ENCODE measurements at places on chromosomes 13 and 19. TPM values are rescaled to one million over a fixed set of nuclear protein-coding genes. Genes with fewer than 3 reads are reported as not detected.

Gene UHRF1
- total RNA-seq, result 47.1 TPM

Gene GRK1
- not detected for total RNA-seq

Gene ZNF440
- total RNA-seq, result 13.6 TPM

Gene TMEM221
- not detected for total RNA-seq

Gene C1QTNF9
- not detected for total RNA-seq

Gene SCAF1
- 22.7 TPM for total RNA-seq

GRCh38 chr13:21686751-21687391 lies 16.0 kb downstream of the FGF9 start:
- no peak for DNase-seq

DNA sequence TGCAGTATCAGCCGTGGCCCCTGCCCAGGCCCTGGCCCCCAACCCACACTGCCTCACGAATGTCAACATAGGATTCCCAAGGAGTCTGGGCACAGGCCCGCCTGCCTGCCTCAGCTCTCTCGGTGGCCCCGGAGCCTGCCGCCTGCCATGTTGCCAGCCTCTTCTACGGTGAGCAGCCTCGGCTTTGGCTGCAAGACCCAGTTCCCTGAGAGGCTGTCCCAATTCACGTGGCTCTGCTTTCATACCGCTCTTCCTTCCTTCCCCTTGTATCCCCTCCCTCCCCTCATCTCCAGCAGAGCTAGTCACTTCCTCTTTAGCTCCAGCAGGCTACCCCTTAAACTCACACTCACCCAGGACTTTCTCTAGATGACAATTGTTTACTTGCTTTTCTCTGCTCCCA lies 42.7 kb downstream of the SERP2 start:
- no peak for DNase-seq

GRCh38 chr13:74920920-74921319 lies 561.0 kb downstream of the TBC1D4 start:
- DNase-seq, result no peak

DNA sequence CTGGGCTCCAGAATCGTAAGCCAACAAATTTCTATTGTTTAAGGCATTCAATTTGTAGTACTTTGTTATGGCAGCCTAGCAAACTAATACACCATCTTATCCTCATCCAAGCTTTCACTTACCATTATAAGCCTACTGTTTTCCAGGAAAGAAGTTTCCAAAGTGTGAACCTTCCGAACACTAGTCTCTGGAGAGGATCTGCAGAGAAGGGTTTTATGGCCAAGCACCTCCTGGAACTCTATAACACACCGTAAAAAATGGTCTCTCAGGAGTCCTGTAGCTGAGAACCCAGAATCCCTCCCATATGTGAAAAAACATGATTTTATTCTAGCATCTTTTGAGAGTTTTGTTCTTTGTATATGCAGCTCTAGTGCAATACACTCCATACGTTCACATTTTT lies 142.1 kb downstream of the POSTN start:
- no peak for DNase-seq

GRCh38 chr13:30039511-30039911 lies 189.1 kb upstream of the UBL3 start:
- DNase-seq, result no peak

GRCh38 chr13:27744801-27745200 lies 47.5 kb upstream of the GSX1 start:
- no peak for DNase-seq

DNA sequence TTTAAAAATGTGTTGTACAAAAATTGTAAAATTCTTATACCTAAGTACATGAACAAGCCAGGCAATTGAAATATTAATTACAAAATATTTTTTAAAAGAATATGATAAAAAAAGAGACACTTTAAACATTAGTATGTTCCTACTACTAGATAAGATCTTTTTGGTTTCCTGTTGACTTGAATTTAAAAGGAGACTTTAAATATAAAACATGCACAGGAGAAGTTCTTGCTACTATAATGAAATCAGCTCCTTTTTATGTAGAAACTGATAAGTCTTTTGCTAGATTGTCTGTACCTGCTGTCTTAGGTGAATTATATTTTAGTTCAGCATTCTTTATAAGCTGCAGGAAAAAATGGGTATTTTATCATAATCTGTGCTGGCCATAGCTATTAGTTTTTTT lies 140.2 kb downstream of the TNFSF13B start:
- DNase-seq, result no peak

GRCh38 chr13:87999240-87999700 lies 328.1 kb downstream of the SLITRK5 start:
- peak; percentile 45 for DNase-seq

- DNase-seq, result no peak
These were observed 9.2 kb downstream of the SCAF1 start for GRCh38 chr19:49651029-49651819.

DNA sequence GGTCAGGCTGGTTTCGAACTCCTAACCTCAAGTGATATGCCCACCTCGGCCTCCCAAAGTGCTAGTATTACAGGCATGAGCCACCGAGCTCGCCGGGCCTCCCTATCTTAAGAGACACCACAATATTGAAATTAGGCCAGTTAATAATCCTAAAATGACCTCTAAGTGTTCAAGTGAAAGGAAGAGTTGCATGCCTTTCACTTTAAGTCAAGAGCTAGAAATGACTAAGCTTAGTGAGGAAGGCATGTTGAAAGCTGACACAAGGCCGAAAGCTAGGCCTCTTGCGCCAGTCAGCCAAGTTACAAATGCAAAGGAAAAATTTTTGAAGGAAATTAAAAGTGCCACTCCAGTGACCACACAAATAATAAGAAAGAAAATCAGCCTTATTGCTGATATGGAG lies 144.5 kb upstream of the FNDC3A start:
- no peak for DNase-seq

GRCh38 chr19:56983804-56984203 lies 136.0 kb upstream of the USP29 start:
- DNase-seq, result no peak

DNA sequence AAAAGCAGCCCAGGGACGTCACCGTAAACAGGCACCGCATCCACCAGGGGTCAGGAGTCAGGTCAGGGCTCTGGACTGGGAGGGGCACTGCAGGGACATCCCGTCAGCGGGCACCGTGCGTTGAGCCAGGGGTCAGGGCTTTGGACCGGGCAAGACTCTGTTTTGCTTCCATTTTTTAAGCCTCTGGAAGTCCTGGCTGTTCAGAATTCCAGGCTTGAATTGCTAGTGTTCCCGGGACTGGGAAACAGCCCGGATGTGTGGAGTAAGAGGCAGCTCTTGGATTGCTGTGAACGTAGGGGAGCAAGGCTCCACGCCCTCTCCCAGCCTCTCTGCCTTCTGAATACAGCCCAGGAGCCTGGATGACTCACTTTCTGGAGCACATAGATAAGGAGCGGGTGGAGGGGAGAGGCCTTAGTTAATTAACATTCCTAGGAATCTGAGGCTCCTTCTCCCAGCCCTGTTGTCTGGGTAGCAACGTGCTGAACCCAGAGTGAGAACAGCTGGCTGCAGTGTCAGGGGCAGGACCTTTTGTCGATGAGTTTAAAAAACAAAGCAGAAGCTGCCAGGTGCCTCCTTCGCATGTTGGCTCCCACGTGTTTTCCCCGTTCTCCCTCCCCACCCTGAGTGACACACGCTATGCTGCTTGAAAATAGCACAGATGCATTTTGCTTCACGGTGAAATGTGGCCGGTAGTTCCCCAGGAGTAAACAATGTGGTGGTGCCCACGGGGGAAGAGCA lies 21.9 kb downstream of the ATP11A start:
- peak; percentile 89 for DNase-seq

GRCh38 chr19:36686365-36687213 lies 823 bp upstream of the ZNF567 start:
- no peak for DNase-seq

- no peak for DNase-seq
These were observed 2.4 kb downstream of the CTXN1 start for GRCh38 chr19:7923295-7924191.

- no peak for DNase-seq
These were observed 18.4 kb upstream of the MYCBP2 start for GRCh38 chr13:77345150-77345780.

DNA sequence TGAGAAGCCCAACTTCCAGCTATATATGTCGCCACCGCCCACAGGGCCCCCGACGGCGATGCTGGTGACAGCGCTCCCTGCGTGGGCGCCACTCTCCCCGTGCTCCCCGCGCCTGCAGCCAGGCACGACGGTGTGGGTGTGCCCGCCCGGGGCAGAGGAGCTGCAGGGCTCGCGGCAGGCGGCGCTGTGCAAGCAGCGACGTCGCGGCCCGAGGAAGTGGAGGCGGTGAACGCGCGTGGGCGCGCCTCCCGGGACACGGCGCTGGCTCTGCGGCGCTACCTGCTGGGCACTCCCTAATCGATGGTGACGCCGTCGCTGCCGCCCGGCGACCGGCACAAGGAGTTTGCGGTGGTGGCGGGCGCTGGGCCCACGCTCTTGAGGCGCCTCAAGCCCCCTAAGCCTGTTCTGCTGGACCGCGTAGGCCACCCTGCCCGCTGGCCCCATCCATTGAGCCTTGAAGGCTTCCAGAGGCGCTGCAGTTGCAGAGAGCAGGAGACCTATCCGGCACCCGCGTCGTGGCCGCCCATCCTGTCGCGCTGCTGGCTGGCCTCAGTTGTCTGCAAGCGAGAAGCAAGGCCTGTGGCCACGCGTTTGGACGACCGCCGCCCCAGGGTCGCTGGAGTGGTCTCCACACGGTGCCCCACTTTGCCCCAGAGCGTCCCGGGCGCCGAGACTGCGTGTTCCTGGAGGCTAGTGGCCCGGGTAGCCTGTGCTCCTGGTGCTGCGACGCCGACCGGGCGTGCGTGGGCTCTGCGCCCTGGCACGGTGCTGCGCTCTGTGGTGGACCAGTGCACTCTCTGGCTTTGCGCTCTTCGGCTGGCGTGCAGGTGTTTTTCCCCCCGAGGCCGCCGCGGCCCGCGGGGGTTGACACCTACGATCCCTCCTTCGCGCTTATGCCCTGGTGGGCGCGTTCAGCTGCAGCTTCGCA lies 23.1 kb downstream of the LRFN3 start:
- DNase-seq, result peak; percentile 30

DNA sequence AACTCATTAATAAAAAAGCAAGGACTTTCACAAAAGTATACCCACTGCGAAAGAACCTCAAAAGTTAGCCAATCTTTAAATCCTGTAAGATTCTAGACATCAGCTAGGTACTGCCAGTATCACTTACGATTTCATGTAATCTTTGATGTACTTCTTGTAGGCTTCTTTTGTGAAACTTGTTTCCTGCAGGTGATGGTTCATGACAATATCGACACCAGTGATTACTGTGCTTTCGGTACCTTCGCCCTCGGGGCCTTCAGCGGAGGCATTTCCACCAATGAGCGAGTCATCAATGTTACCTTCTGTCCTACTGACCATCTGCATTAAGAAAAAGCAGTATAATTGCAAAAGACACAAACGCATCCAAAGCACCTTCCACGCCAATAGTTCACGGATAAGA lies 1.1 kb downstream of the TPT1 start:
- no peak for DNase-seq

DNA sequence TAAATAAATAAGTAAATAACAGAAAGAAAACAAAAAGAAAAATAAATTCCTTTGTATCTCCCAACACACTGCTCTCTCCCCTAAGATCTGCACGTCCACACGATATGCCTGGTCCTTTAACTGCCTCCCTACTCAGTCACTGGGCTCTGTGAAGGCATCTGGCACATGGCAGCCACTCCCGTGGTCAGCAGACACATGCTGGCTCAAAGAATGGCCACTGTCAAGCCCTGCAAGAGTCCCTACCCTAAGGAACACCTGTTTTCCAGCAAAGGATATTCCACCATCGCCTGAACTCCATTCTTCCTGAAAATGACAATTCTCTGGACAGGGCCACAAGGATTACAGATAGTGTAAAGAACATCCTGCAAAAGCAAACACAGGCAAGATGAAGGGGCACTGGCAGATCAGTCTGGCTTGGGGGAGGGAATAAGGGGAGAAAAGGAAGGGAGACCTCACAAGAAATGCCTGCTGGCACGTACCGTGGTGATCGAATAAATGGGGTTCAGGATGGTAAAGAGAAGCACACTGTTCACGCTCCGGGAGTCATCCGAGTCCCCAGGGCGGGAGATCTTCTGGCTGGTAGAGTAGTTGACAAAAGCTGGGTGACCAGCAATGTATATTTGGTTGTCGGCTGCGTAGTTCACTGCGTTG lies 4.3 kb downstream of the HNRNPL start:
- no peak for DNase-seq

DNA sequence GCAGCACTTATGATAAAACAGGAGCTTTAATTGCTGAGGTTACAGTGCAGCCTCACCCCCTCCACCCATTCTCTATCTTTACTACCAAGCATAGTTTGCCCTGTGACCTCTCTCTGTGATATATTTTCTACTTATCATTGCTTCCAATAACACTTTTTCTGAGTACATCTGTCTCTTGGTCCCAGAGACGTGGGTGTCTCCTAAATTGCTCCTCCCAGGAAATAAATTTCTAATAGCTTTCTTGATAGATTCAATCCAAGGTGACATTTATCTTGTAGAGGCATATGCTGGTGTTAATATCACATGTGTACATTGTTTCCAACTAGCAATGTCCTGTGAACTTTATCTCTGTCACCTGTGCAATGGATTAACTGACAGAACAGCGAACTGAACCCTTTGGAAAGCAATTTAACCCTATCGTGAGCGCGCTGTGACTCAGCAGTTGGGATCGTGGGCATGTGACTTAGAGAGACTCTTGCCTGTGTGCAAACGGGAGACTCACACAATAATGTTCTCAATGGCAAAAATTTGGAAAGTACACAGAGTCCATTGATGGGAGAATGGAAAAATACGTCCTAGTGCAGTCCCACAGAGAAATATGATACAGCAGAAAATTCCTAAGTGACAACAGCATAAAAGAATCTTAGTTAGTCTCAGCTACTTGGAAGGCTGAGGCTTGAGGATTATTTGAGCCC lies 7.0 kb upstream of the MAP2K2 start:
- DNase-seq, result peak; percentile 41

GRCh38 chr19:31002518-31003244 lies 346.6 kb downstream of the TSHZ3 start:
- DNase-seq, result no peak

DNA sequence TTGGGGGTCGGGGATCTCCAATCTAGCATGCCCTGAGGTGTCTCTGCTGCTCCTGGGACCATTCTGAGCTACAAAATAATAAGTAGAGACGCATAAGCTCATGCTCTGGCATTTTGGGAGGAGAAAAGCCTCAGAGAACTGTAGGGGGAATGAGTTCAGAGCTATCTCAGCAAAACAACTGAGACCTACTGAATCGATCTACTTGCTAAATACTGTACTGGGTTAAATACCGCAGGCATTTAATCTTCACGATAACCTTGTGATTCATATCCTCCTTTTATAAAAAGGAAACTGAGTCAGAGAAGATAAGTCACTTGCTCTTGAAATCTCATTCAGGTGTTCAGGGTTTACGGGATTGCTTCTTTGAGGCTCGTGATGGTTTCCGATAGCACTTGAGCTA lies 468.1 kb downstream of the FGF9 start:
- no peak for DNase-seq

- no peak for DNase-seq
These were observed 2.4 kb downstream of the CACNG8 start for GRCh38 chr19:53965091-53965490.

DNA sequence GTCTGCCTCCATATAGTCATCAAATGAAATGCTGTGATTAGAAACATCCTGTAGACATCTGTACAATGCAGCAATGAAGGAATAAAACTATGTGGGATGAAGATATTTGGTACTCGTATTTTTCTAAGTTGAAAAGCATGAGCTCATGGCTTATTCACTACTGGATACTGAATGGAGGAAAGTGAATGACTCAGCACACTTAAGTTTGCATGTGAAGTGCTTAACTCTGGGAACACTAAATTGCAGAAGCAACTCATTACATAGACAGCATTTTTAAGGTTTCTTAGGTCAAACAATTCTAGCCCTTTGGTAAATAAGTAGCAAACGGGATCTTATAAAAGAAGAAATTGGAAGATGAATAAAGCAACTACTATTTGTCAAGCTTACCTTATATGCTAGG lies 429.0 kb upstream of the MIR17HG start:
- no peak for DNase-seq
